ENCODE measurements at places on chromosomes 3 and 15. TPM values are rescaled to one million over a fixed set of nuclear protein-coding genes. Genes with fewer than 3 reads are reported as not detected.

DNA sequence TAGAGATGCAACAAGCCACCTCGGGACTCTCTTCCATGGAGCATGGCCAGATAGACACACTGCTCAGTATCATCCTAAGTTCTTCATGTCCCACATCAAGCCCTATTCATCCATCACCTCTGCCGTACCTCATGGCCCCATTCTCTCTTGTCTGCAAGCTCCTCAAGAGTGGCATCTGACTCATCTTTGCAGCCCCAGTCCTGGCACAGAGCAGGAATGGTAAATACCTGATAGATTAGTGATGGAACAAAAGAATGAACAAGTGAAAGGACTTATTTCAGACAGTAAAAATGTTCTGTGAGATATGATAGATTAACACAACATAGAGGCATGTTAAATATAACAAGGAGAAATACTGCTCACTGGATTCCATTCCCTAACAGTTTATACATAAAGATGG, 176.4 kb downstream of the ISL2 start:
- DNase-seq: no peak

GRCh38 chr3:172150913-172151650, 111.7 kb downstream of the FNDC3B start:
- no peak for DNase-seq

DNA sequence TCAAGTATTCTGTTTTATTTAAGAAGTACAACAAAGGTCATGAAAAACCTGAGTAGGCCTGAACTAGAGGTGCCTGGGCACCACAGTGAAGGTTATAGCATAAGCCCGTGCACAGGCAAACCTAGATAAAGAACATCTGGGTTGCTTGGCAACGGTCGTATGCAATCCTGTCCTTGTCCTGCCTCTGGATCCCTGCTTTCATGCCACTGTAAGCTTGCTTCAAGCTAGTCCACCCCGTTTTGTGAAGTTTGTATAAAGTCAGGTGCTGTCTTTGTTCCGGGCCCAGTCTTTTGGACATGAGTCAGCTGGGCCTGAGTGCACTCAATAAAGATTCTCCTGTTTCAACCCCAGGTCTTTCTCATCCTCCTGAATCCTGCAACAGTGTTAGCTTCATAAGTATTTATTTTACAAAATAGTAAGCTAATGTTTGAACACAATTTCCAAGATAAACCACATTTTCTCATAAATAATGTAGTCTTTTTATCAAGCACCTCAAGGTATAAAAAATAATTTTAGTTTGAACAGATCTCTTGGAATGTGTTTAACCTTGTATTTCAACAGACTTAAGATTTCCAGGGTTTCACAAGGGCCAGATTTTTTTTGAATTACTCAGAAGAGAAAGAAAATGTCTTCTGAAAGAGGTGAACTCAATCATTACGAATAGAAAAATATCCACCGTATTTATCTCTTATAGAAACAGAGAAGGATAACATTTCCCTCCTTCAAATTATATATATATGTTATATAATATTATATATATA, 14.3 kb upstream of the SLC9C1 start:
- no peak for DNase-seq

GRCh38 chr15:87850916-87851315, 405.6 kb downstream of the NTRK3 start:
- DNase-seq: no peak

Gene ESYT3
- total RNA-seq: 0.70 TPM

Gene ACTC1
- total RNA-seq: 7.1 TPM

DNA sequence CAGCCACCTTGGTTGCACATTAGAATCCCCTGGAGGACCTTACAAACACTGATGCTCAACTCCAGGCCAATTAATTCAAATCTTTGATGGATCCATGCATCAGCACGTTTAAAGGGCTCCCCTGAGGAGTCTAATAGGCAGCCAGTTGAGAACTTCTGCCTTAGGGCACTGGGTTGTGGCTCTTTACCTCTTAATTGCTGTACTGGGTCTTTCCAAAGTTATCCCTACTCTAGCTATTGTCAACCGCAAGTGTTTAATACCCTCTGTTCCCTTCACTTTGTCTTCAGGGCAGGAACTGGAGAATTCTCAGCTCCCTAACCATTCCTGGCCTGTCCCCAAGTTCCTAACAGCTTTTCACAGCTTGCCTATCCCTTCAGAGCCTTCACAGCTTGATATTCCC, 15.0 kb upstream of the FAM174B start:
- DNase-seq: no peak

GRCh38 chr15:67176195-67176971, 78.1 kb downstream of the AAGAB start:
- no peak for DNase-seq

Gene DLG1
- total RNA-seq: 117 TPM

- DNase-seq: no peak
Observed at GRCh38 chr3:16311960-16312451, 47.0 kb downstream of the OXNAD1 start.

GRCh38 chr15:67775998-67776397, 49.3 kb upstream of the SKOR1 start:
- DNase-seq: no peak

GRCh38 chr3:29335438-29335837, 54.6 kb downstream of the RBMS3 start:
- DNase-seq: peak; percentile 64

Gene INAFM2
- 80.6 TPM for total RNA-seq

DNA sequence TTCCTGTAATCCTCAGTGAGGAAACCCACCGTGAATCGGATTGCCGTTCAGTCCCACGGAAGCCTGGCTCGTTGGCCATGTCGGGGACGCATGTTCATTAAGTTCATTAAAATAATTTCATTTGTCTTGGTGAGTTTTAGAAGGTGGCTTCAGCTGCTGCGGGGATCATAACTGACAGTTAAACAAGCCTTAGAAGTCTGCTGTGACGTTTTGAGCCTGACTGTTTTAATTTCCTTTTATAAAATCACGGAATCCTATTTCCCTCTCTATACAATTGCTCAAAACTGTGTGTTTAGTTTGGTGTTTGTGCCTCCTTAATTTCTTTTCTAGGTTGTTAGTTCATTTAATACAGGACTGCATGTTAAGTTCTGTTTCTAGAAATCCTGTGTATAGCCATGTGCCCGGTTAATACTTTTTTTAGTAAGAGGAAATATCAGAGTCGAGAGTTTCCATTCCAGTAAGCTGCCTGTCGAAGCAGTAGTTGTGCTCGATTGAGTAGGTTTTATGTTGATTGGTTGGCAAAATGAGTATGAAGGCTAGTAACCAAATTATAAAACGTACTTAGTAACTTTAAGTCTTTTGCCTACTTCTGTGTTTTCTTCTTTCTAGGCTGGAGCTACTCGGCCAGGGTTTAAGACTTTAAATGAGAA, 705 bp downstream of the NIPA2 start:
- DNase-seq: no peak

GRCh38 chr3:188979669-188980310, 192.0 kb upstream of the TPRG1 start:
- DNase-seq: no peak

DNA sequence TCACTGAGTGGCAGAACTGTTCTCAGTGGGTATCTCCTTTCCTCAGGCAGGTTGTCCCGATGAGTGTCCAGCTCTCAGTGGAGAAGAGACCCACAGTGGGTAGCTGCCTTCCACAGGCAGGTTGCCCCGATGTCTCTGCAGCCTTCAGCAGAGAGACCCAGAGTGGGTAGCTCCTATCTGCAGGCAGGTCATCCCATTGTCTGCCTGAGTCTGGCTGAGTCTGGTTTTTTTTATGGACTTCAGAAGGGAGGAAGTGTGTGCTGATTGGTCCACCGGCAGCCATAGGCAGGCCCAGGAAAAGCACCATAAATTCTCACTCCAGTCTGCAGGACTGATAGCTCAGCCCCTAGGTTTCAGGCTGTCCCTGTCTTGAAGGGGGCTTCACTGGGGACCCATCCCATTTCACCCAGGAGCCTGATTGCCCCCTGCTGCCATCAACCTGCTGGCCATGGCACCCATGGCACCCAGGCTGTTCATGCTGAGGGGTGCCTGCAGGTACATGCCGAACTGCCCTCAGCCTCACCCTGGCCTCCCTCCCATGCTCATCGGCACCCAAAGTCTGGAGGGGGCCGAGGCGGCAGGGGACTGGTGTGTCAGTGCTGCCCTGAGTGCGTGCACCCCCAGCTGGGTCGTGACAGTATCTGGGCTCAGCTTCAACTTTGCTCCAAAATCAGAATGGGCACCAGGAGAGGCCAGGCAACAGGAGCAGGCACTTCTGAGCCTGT, 3.6 kb upstream of the LIMD1 start:
- DNase-seq: no peak

DNA sequence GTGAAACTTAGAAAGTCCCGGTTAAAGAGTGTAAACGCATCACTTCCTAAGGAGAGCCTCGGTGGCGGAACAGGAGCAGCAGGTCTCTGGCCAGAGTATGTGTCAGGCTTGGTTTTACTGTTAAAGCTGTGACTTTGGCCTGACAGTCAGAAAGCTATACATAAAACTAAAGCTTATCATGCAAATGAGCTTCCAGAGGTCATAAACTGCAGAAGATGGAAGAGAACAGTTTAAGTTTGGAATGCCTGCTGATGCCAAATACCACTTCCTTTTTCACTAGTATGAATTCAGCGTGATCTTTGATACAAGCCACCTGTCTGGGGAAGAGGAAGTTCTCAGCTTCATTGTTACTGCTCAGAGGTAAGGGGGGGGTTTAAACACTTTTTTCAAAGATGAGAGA, 125.1 kb upstream of the CTDSPL start:
- DNase-seq: no peak

DNA sequence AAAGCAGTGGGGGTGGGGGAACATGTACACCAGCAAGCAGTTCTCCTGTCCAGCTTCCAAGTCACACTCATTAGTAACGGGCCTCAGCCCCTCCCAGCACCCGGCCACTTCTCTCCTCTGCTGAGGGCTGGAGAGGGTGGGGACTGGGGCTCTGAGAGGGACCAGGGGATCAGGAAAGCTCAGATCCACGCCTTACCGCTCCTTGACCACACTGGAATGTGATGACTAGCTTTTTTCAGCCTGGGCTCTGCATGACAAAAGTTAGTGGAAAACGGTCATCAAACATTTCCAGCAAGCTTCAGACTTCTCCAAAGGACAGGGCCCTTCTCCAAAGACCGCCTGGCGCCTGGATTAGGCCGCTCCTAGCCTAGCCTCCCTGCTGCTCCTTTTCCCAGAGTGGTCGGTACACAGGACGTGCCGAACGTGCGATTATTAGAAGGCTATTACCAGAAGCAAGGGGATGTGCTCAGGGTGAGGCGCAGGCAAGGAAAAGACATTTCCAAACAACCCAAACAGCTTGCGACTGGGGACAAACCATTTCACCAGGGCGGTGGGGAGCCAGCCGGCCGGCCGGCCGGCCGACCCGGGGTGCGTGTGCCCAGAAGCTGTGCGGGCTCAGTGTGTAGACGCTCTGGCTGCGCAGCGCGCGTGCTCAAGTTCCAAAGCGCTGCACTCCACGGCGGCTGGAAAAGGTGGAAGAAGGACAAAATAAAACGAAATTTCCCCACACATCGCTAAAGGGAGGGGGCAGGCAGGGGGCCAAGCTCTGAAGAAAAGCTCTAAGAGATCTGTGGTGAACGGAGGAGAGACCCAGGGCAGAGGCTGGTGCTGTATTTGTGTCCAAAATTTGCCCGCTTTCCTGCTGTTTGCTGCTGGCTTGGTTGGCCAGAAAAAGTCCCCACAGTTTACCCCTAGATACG, 51.0 kb upstream of the SSR3 start:
- DNase-seq: no peak

GRCh38 chr3:66693461-66694031, 192.7 kb upstream of the LRIG1 start:
- no peak for DNase-seq

- DNase-seq: no peak
Observed at GRCh38 chr3:116920826-116921610, 211.4 kb downstream of the TUSC7 start.

DNA sequence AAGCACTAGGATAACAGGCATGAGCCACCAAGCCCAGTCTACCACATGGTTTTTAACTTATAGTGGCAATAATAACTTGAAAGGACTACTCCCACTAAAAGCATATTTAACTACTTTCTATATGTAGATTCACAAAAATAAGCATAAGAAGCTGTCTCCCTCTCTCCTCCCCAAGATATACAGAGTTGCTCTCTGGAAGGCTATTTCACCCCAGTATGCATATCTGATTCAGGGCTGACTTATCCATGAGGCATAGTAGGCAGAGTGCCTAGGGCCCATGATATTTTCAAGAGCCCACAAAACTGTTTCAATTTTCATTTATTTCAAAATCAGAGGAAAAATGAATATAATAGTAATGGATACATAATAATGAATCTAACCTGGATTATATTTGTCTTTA, 20.5 kb downstream of the ATP8B4 start:
- DNase-seq: no peak

DNA sequence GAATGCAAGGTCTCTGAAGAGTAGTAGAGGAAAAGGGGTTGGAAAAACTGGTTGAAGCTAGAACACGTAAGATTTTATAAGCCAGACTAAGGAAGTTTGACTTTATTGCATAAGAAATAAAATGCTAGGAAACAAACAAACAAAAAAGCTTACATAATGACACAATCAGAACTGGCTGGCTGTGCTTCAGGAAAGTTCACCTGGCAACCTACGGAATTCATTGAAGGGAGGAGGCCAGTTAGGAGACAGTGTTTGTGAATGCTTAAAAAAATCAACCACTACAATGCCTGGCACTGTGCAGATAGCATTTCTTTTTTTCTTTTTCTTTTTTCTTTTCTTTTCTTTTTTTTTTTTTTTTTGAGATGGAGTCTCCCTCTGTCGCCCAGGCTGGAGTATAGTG, 1.9 kb upstream of the ICE2 start:
- DNase-seq: no peak

DNA sequence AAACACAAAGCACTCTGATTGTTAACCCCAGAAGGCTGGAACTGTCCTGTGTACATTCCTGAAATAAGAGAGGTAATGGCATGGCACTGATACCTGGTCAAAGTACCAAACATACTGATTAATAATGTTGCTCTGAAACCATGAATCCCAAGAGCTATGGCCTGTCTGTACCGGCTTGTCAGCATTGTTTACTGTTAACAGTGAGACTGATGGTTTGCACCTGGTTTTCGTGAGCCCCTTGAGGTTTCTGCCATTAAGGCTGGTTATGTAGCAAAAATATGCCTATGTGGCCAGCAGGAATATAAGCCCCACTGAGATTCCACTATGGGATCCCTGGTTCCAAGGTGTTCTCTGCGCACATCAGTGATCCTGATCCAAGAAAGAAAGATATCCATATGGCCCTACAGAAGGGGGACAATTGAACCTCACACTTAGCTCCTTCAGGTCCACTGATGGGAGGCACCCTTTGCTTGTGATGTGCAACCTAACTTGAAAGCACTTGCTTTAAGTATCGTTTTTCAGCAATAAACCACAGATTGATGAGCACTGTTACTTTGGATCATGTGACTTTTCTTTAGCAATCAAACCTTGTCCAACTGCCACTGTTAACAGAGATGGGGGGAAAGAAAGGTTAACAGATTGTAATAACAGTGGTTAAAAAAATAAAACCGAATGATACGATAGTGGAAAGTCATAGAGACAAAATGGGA, 65.2 kb downstream of the TBL1XR1 start:
- no peak for DNase-seq

Gene IGSF10
- total RNA-seq: 0.10 TPM
